Activated CD4-positive, alpha-beta memory T cell treated with anti-CD3 and anti-CD28 coated beads, Interleukin-2, amount 10 ng/mL, durations not matched to agents 7 days and 5 days (primary cell): ENCODE measurements at places on chromosomes 12 and 14. TPM values are rescaled to one million over a fixed set of nuclear protein-coding genes. Genes with fewer than 3 reads are reported as not detected.

The KRT6C gene
- total RNA-seq: not detected

The STYK1 gene
- total RNA-seq: 0.71 TPM

The GUCY2C gene
- not detected for total RNA-seq

The SLC5A8 gene
- total RNA-seq: not detected

DNA sequence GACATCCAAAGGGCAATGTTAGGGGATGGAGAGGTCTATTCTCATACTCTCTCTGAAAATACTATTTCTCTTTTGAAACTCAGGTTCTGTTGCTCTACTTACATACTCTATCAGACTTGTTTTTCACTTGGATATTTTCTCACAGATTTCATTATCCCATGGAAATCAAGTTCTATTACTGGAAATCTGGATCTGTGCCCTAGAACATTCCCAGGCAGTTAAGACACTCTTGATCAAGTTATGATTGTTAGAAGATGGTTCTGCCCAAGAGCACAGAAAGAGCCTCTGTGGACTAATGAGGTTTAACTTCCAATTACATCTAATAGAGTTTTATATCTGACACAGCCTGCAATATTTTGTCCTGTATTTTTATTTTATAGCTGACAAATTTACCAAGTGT is 591.0 kb upstream of the ATP2B1 start:
- no peak for DNase-seq
- H3K27me3 ChIP-seq: peaks cover 15% of the 10 kb centered on the region
- H3K4me1 ChIP-seq: peaks cover 18% of the 10 kb centered on the region

GRCh38 chr12:92194561-92194960 is 48.9 kb upstream of the BTG1 start:
- peaks cover 2% of the 10 kb centered on the region for H3K4me1 ChIP-seq
- H3K4me3 ChIP-seq: no peak overlapping the region
- no peak for DNase-seq
- H3K27ac ChIP-seq: no peak overlapping the region
- H3K27me3 ChIP-seq: no peaks in the 10 kb centered on the region

DNA sequence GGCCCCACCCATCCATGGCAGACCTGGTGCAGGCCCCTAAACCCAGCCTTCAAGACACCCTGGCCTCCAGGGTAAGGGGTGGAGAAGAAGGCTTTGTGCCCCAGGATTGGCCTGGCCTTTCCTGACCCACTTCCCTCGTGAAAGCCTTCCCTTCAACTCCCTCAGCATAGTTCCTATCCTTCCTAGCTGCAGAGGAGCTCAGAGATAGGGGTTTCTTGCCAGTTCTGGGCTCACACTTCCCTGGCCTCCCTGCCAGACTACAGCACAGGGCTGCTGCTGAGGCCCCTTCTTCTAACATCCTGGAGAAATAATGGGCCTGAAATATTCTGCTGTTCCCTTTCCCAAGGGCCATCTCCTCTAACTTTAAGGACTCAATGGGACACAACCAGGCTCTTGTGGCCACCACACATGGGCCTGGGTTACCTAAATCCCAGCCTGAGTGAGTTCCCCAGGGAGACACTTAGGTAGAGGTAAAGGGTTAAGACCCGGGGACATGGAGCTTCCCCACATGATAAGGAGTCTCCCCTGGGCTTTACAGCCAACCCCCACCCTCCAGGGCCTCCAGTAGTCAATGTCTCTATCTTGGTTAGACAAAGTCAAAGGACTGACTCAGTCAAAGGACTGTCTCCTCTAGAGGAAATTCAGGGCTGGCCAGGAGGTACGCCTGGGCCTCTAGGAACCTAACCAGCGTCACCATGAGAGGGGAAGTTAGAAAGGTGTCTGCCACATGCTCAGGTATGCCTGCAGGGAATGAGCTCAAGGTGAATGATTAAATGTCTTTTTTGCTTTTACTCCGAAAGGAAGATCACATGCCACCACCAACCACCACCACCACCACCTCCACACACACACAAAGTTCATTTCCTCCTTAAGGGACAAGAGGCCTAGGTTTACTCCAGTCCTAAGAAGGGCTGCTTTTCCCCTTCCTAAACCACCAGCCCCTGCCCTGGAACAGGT is 7.1 kb downstream of the ZFP36L1 start:
- no peak overlapping the region for H3K4me3 ChIP-seq
- DNase-seq: peak; percentile 59
- peak overlapping the region; percentile 88 for H3K27ac ChIP-seq
- H3K4me1 ChIP-seq: peaks cover 83% of the 10 kb centered on the region
- H3K36me3 ChIP-seq: peaks cover 43% of the 10 kb centered on the region

DNA sequence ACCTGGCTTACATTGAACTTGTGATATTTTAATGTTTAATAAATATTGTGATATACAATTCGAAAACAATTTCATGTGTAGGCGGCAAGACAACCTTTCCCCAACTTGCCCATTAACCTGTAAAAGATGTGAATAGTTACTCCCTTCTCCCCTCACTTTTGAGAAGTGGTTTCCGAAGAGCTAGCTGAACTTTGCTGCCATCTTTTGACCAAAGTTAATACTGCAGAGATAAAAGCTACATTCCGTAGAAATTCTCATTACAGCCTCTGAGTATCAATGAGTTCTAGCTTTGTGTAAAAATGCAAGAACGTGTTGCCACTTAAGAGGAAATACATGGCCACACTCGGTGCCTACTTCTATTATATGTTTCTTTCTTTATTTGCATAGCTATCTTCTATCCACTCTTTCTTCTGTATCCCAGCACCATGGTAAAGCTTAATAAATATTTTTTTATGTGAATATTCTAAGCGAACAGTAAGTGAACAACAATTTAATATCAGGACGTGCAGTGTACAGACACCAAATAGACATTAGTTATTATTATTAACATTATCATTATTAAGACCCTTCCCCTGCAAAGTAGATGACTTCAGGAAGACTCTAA is 105.1 kb upstream of the TMEM260 start:
- H3K27ac ChIP-seq: no peak overlapping the region
- H3K4me3 ChIP-seq: no peak overlapping the region
- peaks cover 10% of the 10 kb centered on the region for H3K27me3 ChIP-seq
- no peaks in the 10 kb centered on the region for H3K4me1 ChIP-seq
- DNase-seq: no peak

GRCh38 chr12:30251546-30251945 is 444.1 kb downstream of the IPO8 start:
- no peaks in the 10 kb centered on the region for H3K4me1 ChIP-seq
- no peaks in the 10 kb centered on the region for H3K36me3 ChIP-seq
- H3K4me3 ChIP-seq: no peak overlapping the region
- no peaks in the 10 kb centered on the region for H3K27me3 ChIP-seq

DNA sequence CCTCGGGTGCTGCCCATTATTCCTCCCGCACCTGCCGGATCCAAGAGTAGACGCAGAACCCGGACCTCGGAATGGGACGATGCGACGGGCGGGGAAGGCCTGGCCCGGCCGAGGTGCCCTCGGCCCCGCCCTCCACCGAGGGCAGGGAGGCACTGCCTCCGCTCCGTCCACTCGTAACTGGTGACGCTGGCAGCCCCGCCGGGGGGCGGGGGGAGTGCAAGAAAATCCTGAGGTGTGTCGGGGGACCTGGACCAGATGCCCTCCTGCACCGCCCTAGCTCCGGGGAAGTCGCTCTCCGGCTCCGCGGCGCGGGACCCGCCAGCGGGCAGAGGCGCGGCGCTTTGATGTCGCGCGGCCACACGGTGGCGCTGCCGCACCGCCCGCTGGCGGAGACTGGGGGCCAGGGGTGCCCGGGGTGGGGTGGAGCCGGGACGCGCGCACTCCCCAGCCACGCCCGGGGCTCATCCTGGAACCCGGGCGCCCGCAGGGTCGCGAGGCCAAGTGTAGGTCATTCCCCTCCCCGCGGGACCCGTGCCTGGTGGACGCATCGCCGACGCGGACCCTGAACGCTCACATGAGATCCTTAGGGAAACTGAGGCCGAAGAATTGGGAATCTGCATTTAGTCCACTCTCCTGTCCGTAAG is 202.8 kb downstream of the TTC8 start:
- peak; percentile 57 for DNase-seq
- H3K27ac ChIP-seq: no peak overlapping the region
- H3K4me3 ChIP-seq: peak overlapping the region; percentile 48
- peaks cover 8% of the 10 kb centered on the region for H3K4me1 ChIP-seq
- no peaks in the 10 kb centered on the region for H3K36me3 ChIP-seq

GRCh38 chr14:68784978-68785533 is 7.8 kb downstream of the ZFP36L1 start:
- no peak for DNase-seq
- H3K36me3 ChIP-seq: peaks cover 35% of the 10 kb centered on the region
- H3K4me1 ChIP-seq: peaks cover 86% of the 10 kb centered on the region
